ENCODE measurements at places on chromosomes 5 and 9.

- DNase-seq = no peak
Measured at GRCh38 chr9:81969971-81970370, 18.6 kb upstream of the SPATA31D1 start.

DNA sequence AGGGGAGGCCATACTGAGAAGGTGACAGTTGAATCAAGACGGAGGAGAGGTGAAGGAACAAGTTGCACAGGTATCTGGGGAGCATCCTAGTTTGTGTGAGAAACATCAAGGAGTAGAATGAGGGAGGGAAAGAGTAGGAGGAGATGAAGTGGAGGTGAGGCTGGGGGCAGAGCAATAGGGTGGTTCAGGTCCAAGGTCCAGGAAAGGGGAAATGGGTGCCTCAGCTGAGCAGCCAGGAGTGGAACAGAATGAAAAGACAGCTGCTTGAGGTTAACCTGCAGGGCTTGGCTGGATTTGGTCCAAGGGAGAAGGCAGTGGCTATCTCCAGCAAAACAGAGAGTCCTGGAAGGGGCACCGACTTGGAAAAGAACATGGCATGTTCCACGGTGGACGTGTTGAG is 5.3 kb downstream of the SLC1A1 start:
- DNase-seq = no peak

- DNase-seq = no peak
Measured at GRCh38 chr5:176730815-176731475, 79.4 kb upstream of the UNC5A start.

DNA sequence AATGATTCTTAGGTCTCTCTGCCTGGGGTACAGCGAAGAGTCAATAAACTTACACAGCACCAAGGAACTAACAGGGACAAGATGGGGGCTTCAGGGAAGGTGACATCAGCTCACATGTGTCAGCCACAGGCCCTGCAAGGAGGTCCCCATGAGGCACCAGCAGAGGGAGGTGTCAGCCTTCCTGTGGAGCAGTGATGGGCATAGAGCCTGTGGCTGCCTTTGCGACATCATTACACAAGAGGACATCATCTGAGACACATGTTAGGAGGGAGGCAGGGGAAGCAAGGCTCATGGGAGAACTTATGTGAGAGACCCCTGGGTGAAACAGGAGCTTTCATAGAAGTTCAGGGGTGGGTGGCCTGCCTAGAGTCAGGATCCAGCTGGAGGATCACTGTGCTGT is 389.6 kb downstream of the SEMA5A start:
- no peak for DNase-seq

- no peak for DNase-seq
Measured at GRCh38 chr5:65480306-65480865, 1.3 kb downstream of the ADAMTS6 start.

DNA sequence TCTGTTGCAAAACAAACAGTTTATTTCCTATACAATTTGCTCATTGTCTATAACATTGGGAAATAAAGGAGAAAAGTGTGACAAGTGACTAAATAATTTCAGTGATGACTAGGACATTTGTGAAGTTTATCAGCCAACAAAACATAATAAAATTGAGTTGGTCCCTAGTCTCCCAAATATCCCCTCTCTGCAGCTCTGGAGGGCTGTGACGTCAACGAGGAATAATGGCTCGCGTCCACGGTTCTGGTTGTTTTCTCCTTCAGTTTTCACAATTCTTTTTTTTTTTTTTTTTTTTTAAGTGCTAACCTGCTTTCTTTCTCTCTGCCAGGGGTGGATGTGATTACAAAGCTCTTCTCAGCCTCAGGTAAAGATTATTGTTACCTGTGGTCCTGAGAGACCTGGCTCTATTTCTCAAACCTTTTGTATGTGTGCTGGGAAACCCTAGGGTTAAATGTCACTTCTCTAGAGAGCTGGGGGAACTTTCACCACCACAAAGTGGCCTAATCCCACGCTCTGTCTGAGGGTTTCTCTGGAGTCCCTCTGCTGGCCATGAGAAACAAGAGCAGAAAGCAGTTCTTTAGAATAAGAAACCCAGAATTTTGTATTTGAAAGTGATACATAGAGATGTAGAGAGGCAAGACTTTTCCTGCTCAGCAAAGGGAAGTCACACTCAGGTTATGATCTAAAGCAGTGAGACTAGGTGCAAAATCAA is 36.2 kb upstream of the ANKRD55 start:
- no peak for DNase-seq

DNA sequence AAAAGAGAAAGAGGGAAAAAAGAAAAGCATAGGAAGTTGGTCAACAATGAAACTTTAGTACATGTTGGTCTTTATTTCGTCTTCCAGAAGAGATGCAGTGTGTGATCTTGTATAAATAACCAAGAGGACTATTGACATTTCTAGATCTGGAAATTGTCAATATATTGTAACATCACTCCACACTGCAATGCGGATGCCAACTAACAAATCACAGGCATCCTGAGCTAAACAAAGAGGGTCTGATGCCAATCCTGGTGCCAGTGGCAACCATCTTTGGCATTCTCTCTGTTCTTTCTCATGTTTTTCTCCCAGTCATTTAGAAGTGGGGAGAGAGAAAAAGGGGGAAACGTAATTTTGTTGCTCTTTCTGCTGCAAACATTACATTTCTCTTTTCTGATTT is 9.7 kb downstream of the NFIB start:
- DNase-seq = no peak

- no peak for DNase-seq
Measured at GRCh38 chr9:95385521-95385920, 68.0 kb upstream of the FANCC start.

- no peak for DNase-seq
Measured at GRCh38 chr9:21803649-21804048, 1.2 kb downstream of the MTAP start.

DNA sequence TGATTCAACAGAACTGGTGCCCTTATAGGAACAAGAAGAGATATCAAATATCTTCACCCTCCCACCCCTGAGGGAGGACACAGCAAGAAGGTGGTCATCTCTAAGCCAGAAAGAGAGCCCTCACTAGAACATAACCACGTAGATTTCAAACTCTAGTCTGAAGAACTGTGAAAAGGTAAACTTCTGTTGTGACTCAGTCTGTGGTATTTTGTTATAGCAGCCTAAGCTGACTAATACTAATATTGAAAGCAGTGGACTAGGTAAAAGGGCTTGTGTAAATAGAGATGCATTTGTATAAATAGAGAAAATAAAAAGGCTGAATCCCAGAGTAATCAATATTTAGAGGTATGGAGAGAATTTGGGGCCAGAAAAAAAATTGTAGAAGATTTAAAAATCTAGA is 157.6 kb upstream of the CCNH start:
- no peak for DNase-seq

- no peak for DNase-seq
Measured at GRCh38 chr5:135207866-135208265, 173.8 kb upstream of the PITX1 start.

GRCh38 chr9:26870292-26870691 is 22.3 kb downstream of the CAAP1 start:
- DNase-seq = no peak

- no peak for DNase-seq
Measured at GRCh38 chr5:64925123-64925522, 156.4 kb downstream of the CWC27 start.

DNA sequence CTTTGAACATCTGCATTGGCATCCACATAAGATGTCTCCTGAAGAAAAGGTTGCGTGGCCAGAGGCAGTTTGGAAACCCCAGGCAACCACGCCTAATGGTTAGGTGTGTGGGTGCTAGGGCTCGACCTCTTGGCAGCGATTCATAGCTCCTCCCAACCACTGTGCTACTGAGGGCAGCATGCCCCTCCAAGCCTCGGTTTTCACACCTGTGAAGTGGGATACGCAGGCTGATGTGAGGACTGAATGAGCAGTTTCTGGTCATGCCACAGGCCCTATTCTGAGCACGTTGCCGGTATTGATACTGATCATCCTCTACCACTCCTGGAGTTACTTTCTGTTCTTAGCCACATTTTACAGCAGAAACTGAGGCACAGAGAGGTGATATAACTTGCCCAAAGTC is 19.1 kb downstream of the NDST1 start:
- no peak for DNase-seq

GRCh38 chr9:114155263-114155994 is at the start of gene COL27A1:
TSS of gene COL27A1 (plus strand) at chr9:114155537. CDS start at chr9:114155951, 414 bp downstream.
- peak; percentile 71 for DNase-seq

DNA sequence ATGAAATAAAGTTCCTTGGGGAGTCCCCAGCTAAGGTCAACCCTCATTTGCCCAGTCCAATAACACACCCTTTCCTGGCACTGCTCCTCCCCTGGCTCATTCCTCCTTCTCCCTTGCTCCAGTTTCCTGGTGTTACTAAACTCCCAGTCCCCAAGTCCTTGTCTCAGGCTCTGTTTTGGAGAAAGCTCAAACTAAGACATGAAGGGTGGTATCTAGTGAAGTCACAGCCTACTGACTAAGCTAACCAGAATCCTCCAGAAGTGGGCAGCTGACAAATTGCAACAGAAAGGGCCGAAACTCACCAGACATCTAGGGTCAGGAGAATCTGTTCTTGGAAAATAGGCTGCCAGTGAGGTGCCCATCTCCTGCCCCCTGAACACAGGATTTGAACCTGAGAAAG is 118.7 kb upstream of the NEK6 start:
- DNase-seq = no peak

- DNase-seq = no peak
Measured at GRCh38 chr5:83387041-83387440, 84.5 kb upstream of the VCAN start.

- no peak for DNase-seq
Measured at GRCh38 chr9:38343037-38343436, 49.5 kb upstream of the ALDH1B1 start.

- DNase-seq = no peak
Measured at GRCh38 chr5:90932052-90932699, 373.6 kb downstream of the ADGRV1 start.

DNA sequence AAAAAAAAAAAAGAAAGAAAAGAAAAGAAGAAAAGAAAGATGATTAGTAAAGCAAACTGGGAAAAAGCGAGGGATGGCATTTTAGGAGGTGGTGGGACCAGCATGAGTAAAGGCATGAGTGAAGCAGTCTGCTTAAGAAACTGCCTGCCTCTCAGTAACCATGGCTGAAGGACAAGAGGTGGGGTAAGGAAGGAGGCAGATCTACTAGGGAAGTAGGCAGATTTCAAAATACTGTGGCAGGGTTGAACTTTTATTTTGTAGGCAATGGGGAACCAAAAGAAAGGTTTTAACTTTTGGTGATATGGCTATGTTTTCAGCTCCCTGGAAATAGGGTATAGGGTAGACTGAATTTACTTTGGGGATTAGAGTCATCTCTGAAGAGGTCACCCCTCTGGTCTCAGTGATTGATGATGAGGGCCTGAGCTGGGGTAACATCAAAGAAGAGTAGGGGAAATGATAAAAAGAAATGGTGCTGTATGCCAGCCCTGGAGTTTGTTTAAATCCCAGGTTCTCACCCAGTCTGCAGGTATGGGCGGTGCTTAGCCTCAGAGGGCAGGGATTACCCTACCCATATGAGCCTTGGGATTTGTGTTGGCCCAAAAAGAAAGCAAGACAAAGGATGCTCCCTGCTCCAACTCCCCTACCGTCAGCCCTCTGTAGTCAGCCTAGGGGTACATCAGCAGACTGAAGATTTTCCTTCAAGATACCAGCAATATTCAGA is 316.2 kb downstream of the CWC27 start:
- no peak for DNase-seq

DNA sequence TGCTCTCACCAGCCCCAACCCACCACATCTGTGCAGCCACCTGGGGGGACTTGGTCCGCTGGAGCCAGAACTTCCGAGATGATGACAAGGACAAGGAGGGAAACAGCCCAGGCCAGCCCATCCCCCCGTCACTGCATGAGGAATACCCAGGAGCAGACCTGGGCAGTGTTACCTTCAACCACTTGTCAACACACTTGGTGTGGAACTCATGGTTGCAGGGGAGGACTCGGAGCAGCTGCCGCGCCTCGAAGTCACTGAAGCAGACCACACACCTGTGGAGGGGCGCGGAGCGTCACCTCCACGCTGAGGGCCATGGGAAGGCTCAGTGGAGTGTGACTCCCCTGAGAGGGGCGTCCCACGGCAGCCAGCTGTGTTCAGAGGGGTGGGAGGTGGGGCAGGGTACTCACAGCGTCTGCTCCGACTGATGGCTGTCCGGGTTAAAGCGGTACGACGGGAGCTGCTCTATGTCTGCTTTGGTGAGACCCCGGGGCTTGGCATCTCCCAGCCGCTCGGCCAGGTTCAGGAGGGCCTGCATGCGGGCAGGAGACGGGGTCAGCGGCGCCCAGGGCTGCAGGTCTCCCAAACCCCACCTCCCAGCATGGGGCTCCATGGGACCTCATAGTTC is 8.0 kb downstream of the RNF44 start:
- DNase-seq = no peak

- no peak for DNase-seq
Measured at GRCh38 chr9:112047538-112048066, 127.5 kb downstream of the SUSD1 start.

DNA sequence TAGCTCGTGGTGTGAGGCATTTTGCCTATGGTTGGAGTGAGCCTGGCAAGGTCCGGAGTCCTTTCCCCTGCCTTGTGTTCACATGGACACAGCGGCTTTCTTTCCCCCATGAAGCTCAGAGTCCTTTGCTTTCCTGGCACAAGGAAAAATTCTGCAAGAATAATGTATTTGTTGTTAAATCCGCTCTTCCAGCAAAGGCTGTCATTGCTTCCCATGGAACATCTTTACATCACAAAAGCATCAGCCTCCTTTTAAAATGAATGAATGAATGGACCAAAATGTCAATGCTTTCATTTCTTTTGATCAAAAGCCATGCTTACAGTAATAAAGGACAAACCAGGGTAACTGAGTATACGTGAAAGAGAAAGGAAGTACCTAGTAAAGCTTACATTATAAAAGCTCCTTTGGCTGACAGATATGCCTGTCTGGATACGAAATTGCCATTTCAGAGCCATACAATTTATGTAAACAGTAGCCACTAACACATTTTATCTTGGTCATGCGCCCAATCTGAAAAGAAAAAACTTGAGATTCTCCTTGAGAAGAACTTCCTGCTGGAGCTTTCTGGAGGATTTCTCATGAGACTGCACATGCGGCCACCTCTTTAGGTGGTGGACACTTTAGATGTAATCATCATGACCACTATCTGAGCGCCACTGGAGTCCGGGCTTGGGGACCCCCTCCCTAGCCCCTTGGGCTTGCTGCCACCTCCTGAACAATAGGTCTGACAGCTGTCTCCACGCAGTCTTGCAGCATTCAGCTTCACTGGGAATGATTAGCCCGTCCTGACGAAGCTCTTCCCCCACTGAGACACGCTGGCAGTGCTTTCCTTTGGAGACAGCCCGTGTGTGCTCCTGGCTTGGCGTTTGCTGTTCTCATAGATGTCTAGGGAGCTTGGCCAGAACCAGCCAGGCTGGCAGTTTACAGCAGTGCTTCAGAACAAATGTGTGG is 355.9 kb downstream of the ADAMTS6 start:
- DNase-seq = no peak

DNA sequence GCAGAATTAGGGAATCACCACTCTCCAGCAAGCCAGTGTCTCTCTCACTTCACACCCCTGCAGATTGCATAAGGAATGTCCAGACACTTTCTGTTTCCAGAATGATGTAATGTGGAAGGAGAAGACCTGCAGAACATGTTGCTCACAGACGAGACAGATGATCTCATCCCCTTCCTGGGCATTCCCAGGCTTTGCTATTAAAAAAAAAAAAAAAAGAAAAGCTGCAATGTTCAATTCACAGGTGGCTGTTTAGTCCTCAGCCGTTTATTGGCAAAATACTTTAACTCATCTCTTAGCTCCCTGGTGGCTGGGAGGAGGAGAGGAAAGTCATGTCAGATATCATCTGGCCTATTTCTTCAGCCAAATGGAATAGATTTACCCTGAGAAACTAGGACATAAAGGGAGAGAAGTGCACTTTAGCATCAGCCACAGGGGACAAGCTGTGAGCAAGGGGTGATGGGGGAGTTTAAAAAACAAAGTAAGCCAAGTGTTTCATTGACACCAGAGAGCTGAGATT is 95.9 kb upstream of the TNC start:
- DNase-seq = no peak

Data from stimulated activated CD8-positive, alpha-beta memory T cell treated with anti-CD3 and anti-CD28 coated beads, Interleukin-7, amount 100 ng/mL, for 24 hours (primary cell).